ENCODE measurements at places on chromosomes 3 and 15.

DNA sequence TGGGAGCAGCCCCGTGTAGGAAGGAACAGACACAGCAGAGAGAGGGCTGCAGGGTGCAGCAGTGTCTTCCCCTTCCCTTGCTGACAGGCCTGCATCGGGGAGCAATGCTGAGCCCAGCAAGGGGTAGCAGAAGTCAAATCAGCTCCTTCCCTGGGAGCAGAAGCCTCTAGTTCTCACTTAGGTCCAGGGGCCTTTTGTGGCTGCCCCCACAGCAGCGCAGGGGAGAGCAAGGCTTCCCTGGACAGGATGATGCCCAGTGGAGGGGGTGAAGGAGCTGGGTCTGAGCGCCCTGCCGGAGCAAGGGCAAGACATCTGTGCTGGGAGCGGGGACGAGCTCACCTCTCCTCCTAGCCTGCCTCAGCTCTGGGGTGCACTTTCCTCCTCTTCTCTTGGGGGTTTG lies 827 bp downstream of the PLCB2 start:
- DNase-seq, result no peak

- no peak for DNase-seq
Measured at GRCh38 chr3:88996691-88997090, 110.7 kb upstream of the EPHA3 start.

GRCh38 chr3:29892976-29893554 lies 612.2 kb downstream of the RBMS3 start:
- no peak for DNase-seq

DNA sequence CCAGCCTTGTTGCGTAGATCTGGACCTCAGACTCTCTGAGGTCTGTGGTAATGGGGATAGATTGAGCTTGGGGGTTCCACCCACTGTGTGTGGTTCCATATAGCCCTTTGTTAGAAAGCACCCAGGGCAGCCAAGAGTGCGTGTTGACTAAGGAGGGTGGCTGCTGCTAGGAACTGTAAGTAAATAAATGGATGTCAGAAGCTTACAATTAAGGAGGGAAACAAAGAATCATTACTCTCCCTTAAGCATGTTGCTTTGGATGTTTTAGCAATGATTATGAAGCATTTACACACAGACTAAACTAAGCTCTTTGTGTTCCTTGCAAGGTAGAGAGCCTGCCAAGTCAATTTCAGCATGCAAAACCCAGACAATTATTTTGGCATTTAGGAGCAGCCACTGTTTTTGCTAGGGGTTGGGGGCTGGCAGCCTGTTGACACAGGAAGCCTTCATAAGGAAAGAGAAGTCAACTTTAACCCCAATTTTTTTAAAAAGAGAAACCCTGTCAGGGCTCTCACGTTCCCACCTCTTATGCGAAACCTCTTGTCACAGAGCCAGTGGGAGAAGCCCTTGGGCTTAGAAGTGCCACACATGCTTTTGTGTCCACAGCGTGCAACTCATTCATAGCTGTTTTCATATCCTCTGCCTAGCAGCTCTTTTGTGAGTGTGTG lies 127.8 kb downstream of the CMSS1 start:
- no peak for DNase-seq

DNA sequence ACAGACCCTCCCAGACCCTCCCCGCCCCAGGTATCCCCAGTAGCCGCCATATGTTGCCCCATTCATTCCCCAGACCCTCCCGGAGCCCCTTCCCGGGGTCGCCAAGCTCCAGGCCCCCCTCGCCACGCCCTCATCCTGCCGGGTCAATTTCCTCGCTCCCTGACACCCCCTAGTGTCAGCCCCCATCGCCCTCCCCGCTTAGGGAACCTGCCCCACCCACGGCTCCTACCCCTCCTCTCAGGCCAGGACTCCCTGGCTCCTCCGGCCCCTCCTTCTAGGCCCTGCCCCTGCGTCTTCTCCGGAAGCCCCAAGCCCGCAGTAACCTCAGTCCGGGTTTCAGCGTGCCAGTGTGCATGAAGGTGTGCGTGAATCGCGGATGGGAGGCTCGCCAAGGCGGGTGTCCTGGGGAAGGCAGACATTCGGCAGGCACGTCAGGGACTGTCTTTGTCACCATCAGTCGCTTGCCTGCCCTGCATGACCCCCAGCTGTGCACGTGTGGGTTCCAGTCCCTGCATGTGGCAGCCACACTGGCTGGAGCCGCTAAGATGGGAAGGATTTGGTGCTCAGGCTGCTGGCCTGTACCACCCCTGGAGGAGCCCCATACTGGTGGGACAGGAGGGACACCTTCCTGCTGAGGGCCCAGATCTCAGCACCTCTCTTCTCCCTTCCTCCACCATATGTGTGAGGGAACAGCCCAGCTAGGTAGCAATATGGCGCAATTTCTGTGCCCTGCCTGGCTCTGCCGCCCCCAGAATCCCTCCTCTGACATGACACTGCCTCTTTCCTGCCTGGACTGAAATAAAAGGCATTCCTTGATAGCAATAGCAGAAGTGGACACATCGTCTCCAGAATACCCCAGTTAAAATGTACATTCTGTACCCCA lies 693 bp downstream of the DISP2 start:
- no peak for DNase-seq

DNA sequence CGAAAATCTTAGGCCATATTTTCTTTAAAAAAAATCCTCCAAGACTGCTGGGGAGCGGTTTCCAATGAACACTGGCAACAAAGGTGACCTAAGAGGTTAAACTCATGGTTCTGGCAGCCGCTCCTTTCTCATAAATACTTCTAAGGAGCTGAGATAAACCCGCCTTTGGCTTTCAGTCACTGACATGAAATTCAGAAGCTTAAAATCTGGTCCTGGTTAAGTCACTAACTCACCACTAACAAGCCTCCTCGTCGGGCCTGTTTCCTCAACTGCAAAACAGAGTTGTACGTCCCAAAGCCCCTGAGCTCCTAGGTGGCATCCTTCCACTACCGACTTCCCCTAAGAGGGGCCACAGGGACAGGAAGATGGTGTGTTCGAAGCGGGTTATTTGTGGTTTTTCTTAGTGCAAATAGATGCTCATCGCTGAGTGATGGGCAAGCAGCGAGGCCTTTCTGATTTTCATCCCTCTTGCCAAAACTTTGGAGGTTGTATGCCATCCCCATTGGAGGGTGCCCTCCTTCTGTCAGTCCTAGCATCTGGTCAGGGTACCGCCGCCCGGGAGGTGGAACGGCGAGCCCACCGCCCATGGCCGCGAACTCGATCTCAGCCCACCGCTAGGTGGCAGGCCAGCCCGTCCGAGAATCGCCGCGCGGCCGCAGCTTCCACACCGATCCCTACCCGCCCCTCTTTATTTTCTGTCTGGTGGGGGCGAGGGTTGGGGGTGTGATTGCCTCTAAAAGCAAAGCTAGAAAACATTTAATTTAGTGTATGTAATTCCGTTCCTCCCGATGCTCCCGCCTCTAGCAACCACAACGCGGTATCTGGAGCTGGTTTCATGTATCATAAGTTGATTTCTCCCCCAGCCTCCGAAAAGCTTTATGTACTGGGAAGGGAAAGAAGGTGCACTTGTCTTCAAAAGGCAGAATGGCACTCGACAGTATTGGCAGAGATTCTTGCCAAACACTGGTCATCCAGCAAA lies 4.6 kb downstream of the BCL6 start:
- peak; percentile 79 for DNase-seq

DNA sequence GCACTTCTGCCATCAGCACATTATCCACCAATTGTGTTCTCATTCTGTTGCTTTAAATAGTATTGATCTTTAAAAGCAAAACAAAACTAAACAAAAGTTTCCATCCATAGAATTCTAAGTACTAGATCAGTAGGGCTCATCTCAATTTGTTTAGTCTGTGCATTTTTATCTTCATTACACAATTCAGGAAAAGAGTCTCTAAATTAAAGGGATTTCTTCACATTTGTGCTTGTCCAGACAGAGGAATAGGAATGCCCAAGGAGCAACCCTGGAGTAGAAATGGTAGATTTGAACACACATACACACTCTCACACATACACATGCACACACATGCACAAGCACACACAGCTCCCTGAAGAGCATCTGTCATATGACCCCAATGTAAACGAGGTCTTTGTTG lies 21.4 kb downstream of the LMCD1 start:
- no peak for DNase-seq

- DNase-seq, result no peak
Measured at GRCh38 chr3:127680798-127681221, 8.1 kb downstream of the ABTB1 start.

GRCh38 chr3:12972781-12973702 lies 100.2 kb downstream of the IQSEC1 start:
- no peak for DNase-seq

DNA sequence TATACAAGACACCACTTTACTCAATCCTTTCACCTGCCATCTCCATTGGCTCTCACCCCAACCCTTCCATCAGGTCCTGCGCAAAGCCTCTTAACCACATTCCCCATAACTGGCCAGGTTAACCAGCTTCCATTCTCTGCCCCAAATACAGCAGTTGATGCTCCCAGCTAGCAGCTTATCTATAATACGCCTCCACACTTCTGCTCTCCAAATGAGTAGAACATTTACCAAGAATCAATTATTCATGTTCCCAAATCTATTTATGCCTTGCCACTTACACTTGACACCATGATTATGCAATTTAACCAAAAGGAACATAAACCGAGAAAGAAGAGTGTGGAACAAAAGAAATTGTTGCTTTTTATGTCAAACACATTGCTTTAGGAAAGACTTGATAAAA lies 103.7 kb upstream of the TPM1 start:
- no peak for DNase-seq

- no peak for DNase-seq
Measured at GRCh38 chr3:185760088-185760487, 64.8 kb downstream of the IGF2BP2 start.

Data from GM04503 (cell line).